NCI-H748 treated with DMSO at 0.1 percent for 48 hours (cell line): ENCODE measurements at places on chromosomes 11 and 22.

GRCh38 chr11:118618991-118619375 is 11.6 kb downstream of the PHLDB1 start:
- DNase-seq: no peak

DNA sequence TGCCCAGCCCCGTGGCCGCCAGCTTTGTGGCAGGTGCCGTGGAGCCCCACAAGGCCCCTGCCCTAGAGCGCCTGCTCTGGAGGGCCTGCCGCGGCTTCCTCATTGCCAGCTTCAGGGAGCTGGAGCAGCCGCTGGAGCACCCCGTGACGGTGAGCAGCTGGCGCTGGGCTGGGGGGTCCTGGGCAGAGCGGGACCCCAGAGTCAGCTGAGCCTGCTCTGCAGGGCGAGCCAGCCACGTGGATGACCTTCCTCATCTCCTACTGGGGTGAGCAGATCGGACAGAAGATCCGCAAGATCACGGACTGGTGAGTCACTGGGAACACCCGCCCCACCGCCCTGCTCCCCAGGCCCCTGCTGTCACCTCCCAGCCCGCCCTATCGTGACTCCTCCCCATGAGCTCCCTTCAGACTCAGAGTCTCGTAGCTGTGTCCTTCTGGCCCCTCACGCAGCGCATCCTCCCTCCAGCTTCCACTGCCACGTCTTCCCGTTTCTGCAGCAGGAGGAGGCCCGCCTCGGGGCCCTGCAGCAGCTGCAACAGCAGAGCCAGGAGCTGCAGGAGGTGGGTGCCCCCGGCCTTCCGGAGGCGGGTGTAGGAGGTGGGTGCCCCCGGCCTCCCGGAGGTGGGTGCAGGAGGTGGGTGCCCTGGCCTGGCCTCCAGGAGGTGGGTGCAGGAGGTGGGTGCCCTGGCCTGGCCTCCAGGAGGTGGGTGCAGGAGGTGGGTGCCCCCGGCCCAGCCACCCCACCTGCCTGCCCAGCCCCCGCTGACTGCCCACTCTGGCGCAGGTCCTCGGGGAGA is 4.7 kb downstream of the TCIRG1 start:
- no peak for DNase-seq

DNA sequence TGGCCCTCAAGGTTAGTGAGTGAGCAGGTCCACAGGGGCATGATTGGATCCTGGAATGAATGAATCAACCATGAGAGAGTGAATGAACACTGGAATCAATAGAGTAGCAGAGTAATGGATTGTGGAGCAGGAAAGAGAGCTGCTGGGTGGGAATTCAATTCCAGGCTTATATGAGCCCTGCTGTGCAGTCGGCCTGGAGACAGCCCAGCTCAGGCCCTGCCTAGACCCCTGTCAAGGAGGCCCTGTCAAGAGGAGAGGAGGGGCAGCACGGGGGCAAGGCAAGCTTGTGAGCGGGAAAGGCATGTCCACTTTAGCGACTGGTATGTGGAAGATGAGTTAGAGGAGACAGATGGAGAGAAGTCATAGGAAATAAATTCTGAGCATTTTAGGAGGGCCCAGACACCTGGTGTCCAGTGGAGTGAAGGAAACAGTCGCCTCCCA is 1.3 kb upstream of the FOLR1 start:
- DNase-seq: no peak

DNA sequence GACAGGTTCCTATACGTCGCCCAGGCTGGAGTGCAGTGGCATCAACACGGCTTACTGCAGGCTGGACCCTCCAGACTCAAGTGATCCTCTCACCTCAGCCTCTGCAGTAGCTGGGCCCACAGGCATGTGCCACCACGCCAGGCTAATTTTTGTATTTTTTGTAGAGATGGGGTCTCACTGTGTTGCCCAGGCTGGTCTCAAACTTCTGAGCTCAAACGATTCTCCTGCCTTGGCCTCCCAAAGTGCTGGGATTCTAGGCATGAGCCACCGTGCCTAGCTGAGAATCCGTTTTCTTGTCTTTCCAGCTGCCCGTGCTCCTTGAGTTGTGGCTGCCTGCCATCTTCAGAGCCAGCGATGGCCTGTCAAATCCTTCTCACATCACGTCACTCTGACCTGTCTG is 56.8 kb downstream of the MCM5 start:
- DNase-seq: no peak

GRCh38 chr11:102883141-102883540 is 8.4 kb upstream of the MMP12 start:
- no peak for DNase-seq

- DNase-seq: no peak
These were observed 15.0 kb downstream of the RBX1 start for GRCh38 chr22:40965936-40966725.

DNA sequence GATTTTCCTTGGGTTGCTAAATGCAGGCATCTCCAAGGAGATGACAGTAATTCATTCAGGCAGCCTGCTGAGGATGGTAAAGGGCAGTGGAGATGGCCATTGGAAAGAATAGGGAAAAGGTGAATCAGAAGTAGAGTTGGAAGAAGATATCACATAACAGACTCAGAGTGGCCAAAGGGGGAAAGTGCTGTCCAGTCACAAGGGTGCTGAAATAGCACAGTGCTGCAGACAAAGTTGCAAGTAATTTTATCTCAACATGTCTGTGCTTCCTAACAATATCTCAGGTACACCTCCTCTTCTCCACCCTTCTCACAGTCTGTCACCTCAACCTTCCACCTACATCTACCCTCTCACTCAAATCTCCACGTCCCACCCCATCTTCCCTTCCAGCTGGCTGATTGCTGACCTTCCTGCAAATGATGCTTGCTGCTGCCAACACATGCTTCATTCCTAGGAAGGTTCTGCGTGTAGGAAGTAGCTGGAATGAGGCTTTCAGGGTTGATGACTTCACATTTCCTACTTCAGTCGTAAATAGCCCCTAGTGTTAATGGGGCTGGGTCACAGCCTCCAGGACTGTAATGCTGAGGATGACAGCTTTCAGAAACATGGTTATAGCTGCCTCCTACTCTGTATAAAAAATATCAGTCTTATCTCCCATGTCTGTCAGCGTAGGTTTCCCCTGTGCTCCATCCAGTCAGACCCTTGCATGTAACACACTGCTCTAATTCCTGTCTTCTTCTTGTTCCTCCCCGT is 123.9 kb downstream of the CTNND1 start:
- DNase-seq: no peak

DNA sequence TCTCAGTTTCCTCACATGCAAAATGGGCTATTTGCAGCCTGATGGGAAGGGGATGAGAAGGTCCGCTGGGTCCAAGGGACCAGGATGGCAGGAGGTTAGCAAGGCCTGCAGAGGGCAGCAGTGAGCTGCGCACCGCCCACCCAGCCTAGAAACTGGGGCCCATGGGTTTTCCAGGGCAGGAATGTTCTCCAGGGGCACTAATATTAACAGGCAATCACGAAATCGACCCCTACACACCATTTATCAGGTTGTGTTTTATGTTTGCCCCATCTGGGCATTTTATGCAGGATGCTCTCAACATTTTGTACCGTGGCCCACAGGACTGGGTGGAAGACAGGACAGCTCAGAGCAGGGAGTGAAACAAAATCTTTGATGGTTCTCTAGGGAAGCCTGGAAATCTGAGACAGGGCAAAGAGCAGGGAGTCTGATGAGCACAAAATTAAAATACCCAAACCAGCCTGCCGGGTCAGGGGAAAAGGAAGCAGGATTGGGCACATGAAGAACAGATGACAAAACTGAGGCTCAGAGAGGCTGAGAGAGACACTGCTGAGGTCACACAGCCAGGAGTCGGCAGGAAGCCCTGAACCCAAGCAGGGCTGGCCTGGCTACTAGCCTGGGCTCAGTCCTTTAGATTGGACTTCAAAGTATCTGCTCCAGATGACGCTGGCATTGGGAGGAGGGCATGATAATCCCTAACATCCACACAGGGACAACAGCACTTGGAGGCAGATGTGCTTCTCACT is 1.6 kb upstream of the BCR start:
- DNase-seq: no peak

GRCh38 chr11:18081551-18081950 is 24.3 kb downstream of the SAAL1 start:
- no peak for DNase-seq

- no peak for DNase-seq
These were observed 12.4 kb downstream of the SMIM38 start for GRCh38 chr11:69167916-69168691.

DNA sequence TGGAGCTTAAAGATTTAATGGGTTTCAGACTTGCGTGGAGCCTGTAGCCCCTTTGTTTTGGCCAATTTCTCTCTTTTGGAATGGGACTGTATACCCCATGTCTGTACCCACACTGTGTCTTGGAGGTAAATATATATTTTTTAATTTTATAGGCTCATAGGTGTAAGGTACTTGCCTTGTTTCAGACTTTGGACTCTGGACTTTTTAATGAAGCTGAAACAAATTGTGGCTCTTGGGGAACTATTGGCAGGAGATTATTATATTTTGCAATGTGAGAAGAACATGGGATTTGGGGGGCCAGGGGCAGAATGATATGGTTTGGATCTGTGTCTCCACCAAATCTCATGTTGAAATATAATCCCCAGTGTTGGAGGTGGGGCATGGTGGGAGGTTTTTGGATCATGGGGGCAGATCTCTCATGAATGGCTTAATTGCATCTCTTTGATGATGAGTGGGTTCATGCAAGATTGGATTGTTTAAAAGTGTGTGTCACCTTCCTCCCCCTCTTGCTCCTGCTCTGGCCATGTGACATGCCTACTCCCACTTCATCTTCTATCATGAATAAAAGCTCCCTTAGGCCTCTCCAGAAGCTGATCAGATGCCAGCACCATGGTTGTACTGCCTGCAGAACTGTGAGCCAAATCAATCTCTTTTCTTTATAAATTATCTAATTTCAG is 74.1 kb upstream of the ARHGAP20 start:
- no peak for DNase-seq
